ENCODE measurements at places on chromosomes 16 and 17.

DNA sequence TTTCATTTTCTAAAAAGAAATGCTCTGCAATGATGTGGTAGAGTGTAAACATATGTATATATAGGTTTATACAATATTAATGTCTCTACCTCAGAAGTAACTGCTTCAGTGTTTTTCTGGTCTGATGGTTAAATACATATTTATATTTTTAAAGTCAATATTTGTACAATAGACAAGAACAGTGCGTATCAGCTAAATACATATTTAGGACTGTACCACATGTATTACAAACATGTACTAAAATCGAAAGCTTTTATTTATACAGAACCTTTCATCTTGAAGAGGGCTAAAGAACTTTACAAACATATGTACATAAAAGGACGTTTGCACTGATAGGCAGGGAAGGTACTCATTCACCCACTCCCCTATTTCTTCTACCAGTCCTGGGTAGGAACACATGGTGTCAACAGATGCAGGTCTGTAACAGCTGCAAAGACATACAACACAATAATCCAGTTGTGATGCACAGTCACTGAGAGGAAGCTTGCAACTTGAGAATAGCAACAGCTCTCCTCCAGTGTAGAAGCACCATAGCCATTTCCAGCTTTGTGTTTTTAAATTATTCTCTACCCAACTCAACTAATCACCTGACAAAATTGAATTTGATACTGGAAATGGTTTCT lies 206.9 kb upstream of the C17orf78 start:
- DNase-seq, result no peak

- DNase-seq, result no peak
Measured at GRCh38 chr16:53714205-53715022, 10.5 kb downstream of the FTO start.

DNA sequence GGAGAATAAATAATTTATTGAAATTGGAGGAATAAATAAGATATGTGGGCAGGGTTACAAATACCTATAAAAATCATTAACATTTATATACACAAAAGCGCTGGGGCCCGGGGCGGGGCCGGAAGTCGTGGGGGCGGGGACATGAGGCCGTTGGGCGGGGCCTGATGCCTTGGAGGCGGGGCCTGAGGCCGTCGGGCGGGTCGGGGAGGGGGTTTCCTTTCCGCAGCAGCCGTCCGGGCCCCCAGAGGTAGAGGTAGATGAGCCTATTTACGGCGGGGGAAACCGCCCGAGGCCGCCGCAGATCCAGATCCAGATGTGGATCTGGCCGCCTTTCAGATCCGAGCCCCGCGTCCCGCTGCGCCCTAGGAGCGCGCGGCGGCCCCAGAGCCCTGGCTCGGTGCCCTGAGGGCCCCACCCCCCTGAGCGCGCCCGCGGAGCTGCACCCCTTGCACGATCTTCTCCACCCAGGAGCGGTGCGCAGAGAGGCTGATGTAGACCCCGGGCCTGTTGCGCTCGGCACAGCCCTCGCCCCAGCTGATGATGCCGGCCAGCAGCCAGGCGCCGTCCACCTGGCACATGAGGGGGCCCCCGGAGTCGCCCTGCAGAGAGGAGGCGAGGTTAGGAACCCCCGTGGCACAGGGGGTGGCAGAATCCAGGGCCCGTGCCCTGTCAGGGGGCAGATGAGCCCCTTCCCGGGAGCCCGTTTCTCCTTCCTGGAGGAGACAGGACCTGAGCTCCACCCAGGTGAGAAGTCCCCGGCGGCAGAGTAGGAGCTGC lies 5.1 kb downstream of the PRSS22 start:
- no peak for DNase-seq

GRCh38 chr16:26993511-26993910 lies 73.2 kb upstream of the C16orf82 start:
- DNase-seq, result no peak

DNA sequence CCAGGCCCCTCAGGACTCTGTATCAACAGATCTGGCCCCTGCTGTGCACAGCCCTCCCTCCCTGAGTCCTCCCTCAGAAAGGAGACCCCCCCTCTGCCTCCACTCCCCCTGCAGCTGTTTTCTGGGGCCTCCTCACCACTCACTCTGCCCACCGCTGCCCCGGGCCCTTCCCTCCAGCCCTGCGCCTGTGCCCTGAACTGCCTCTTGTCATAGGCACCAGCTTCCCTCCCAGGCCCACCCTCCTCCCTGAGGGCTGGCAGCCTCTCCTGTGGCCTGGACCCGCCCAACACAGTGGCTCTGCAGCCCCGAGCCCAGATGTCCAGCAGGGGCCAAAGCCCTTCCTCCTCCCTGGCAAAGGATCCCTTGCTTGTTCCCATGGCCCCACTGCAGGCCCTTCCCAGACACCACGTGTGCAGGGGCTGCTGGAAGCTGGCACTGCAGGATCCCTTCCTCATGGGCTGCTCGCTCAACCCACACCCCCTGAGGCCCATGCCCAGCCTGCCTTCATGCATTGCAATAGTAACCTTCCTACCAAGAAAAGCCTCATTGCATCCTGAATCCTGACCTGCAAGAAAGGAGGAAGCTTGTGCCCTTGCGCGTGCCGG lies 25.8 kb downstream of the GNPTG start:
- no peak for DNase-seq

DNA sequence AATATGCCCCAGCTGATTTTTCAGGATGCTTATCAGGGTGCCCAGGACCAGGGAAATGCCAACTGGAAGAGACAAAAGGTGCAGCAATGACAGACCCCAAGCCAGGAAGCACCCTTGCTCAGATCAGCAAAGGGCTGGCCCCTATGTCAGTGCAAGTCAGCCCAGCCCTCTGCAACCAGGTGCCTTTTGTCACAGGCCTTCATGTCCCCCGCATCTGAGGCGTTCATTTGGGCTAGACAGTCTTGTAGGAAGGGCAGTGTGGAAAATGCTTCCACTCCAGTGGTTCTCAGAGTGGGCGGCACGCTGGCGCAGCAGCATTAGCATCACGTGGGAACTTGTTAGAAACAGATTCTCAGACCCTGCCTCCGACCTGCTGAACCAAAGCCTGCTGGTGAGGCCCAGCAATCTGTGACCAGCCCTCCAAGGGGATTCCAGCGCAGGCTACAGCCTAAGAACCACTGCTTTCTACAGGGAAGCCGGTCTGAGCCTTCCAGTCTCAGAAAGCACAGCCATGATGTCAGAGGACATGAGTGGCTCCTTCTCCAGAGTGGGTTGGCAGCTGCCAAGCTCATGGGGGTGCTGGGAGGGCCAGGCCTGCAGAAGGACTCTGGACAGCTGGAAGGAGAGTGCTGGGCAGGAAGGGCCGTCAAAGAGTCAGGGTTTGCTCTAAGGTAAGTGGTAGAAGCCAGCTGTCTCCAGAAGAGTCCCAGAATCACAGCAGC lies 13.1 kb downstream of the SLC47A2 start:
- DNase-seq, result no peak

GRCh38 chr16:67021321-67021720 lies 7.6 kb upstream of the CBFB start:
- DNase-seq, result no peak

- DNase-seq, result peak; percentile 66
Measured at GRCh38 chr17:19724501-19725420, 8.4 kb upstream of the SLC47A2 start.

GRCh38 chr17:17141279-17141678 lies 64.9 kb downstream of the PLD6 start:
- no peak for DNase-seq

GRCh38 chr16:64919141-64919540 lies 202.7 kb downstream of the CDH11 start:
- no peak for DNase-seq

DNA sequence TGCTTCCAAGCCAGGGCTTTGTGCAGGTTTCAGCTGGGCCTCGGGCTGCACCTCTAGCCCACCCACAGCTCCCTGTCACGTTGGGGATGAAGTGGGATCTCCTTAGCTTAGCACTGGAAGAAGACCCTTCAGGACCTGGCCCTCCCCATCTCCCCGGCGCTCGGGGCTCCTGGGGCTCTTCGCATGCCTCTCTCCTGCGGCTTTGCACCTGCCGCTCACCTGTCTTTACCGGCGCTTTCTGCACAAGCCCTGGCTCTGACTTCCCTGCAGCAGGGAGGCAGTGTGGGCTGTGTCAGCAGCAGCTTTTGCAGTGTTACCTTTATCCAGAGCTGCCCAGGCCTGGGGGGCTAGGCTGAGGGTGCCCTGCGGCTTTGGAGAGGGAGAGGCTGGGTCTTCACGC lies 52.3 kb downstream of the NT5M start:
- DNase-seq, result no peak

DNA sequence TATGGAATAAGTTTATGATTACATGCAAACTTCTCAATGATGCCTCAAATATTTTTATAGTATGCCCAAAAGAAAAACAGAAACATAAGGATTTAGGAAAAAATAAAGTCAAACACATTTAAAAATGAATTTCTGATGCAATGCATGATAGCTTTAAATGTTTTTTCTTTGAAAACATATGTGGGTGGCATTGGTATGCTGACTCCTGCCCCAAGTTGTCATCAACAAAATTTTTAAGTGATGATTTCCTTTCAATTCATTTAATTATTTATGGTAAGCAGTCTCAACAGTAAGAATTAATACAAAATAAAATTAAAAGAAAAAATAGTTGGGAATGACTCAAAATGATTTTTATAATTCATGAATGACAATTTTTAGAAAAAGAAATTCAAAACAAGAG lies 104.9 kb downstream of the CEP112 start:
- no peak for DNase-seq

DNA sequence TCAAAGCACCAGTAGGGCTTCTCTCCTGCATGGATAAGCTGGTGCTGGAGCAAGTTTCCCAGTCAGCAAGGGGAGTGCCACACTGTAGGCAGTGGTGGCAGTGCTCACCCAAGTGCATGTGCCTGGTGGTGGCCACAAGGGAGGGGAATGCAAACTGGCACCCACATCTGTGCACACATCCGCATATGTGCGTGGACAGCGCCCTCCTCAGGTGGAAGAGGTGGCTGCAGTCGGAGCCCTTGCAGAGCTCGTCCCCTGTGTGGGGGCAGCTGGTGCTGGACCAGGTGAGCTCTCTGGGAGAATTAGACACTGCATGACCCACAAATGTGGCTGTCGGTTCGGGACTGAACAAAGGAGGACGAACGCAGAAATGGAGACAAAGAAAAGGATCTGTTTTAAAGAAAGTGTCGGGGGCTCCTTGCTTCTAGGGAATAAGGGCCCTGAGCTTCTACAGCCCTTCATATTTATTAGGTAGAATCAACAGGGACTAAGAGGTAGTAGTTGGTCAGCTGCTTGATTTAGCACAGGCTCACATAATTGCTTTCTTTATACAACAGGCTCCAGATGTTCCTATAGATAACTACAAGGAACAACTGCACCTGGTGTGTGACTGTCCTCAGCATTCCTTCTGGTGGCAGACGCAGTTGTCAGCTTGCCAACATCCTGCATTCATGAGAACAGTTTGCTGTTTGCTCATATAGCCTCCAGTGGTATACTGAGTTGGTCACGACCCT lies 5.3 kb upstream of the ZNF689 start:
- peak; percentile 57 for DNase-seq

- no peak for DNase-seq
Measured at GRCh38 chr17:32350666-32351418, 885 bp downstream of the ZNF207 start.

GRCh38 chr17:42922294-42922693 lies 21.7 kb downstream of the G6PC1 start:
- no peak for DNase-seq

- DNase-seq, result no peak
Measured at GRCh38 chr16:84834403-84834772, 14.6 kb downstream of the CRISPLD2 start.

- no peak for DNase-seq
Measured at GRCh38 chr17:75047398-75048098, 523 bp downstream of the KCTD2 start.

- DNase-seq, result no peak
Measured at GRCh38 chr16:86071611-86072240, 172.8 kb downstream of the IRF8 start.
